ENCODE measurements at places on chromosomes 5 and 9.
A peak's percentile ranks its signal among the peaks of the same experiment; 100 is the strongest.

DNA sequence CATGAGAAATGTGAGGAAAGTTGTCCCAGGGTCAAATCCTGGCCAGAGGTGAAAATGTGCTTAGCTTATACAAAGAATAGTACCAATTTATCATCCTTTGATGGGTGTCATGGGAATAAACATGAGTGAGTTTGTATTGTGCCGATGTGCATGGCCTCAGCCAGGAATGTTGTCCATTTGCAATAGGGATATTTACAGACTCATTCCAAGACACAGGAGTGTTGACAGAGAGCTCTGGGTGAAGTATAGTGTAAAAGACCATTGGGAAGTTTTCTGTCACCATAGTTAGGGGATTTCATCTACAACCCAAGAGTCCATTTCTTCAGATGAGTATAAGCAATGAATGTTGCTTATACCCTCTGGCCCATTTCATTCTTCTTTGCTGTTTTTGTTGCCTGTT, 160.1 kb downstream of the DMAC1 start:
- DNase-seq: no peak

DNA sequence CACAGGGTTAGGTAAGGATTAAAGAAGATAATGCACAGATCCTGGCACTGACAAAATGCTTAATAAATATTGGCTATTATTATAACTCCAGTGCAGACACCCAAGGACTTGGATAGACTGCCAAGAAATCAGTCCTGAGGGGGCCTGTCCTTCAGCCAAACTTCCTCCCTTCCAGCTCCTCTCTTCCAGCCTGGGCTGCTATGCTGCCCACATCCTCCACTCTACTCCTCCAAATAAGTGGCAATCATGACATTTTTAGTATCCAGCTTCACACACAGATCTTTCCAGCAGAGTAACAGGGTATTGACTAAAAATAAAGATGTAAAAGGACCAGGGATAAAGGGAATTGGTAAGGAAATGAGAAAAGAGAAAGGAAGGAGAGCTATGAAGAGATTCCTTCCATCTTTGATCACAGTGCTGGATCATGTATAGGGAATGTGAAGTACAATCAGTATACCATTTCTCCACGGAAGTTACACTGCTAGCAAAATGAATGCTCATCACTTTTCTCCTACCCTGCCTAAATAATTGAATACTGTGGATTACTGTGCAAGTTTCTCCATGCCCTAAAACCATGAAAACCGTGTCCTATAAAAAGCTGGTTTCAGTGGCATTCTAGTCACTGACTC, 136.0 kb upstream of the OSMR start:
- no peak for DNase-seq

GRCh38 chr9:122329597-122329996, 41.2 kb upstream of the PTGS1 start:
- no peak for DNase-seq

- no peak for DNase-seq
These were observed 49.0 kb upstream of the FOXI1 start for GRCh38 chr5:170056561-170057267.

- no peak for DNase-seq
These were observed 29.2 kb upstream of the SEMA4D start for GRCh38 chr9:89527084-89527483.

DNA sequence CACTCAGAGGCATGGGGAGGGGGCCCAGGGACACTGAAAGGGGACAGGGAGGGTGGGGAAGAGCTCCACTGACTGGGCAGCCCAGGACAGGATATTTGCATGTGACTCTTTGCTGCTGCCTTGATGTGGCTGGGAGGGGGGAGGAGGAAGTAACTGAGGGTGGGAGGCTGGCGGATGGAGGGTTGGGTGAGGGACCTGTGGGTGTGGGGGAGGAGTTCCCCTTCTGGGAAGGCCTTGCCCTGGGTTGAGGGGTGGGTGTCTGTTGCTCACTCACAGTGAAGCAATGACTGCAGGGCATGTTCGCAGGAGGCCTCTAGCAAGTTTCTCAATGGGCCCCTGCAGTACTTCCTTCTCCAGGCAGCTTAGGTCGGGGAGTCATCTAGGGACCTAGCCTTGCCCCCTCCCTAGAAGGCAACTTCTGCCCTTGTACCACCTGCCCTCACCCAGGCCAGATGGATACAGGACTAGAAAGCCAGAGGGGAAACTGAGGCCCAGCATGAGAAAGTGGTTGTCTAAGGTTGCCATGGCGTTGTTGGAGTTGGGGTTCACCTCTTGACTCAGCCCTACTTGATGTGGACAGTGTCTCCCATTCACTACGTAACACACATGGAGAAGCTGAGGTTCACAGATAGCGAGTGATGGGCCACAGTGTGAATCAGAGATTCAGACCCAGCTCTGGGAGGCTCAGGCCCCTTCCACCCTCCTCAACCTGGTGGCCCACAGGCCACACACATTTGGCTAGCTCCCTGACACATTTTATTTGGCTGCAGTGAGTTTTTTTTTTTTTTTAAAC, 3.0 kb downstream of the GRK6 start:
- DNase-seq: peak; percentile 84

DNA sequence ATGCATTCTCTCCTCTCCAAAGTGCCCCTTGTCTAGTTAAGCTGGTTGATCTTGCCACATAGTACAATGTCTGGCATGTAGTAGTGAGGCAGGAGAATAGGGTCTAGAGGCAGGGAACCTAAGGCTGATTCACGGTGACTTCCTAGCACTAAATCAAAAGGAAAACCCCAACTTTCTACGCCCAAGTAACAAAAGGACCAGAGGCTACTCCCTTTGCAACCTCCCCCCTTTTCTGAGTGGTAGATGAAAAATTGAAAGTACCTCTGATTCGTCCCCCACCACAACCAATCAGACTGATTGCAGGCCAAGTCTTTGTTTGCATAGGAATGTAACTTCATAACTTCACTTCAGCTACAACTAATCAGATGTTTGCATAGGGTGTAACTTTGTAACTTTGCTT, 278.8 kb downstream of the PSAT1 start:
- no peak for DNase-seq

- no peak for DNase-seq
These were observed 21.3 kb downstream of the AKNA start for GRCh38 chr9:114366334-114367128.

DNA sequence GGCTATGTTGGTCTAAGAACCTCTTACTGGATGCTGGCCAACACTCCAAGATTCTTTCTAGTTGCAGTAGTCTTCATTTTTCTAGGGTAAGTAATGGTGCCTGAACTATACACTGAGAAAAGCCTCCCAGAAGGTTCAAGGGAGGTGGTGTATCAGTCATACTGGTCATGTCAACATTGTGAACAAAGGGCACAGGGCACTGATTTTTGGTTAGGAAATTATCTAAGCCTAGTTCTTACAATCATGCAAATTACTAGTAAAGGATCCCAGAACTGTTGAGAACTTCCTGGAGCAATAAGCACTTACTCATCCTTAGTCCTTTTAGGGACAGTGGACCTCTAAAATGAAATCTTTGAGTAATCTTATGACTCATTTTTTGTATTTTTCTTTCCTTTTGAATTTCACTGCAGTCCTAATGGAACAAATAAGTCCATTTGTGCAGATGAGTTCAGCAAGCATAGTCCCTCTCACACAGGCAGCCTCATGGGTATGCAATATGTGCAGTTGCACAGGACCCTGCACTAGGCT, 21.1 kb upstream of the CDC42SE2 start:
- no peak for DNase-seq

- DNase-seq: no peak
These were observed 74.5 kb downstream of the MRPS27 start for GRCh38 chr5:72245546-72245945.

Measured in activated CD8-positive, alpha-beta memory T cell treated with anti-CD3 and anti-CD28 coated beads, Interleukin-2, amount 50 U/mL, for 4 hours (primary cell).